ENCODE measurements at places on chromosomes 16 and 17. TPM values are rescaled to one million over a fixed set of nuclear protein-coding genes. Genes with fewer than 3 reads are reported as not detected.

The GPR142 gene
- not detected for total RNA-seq

The SMIM36 gene
- total RNA-seq: not detected

The SPSB3 gene
- total RNA-seq: 39.0 TPM

The C16orf54 gene
- total RNA-seq: not detected

The CCL1 gene
- total RNA-seq: not detected

The MPV17L gene
- total RNA-seq: 0.22 TPM

The PSMC3IP gene
- 20.8 TPM for total RNA-seq

The GALR2 gene
- not detected for total RNA-seq

The SEZ6L2 gene
- 2.4 TPM for total RNA-seq

The TAC4 gene
- not detected for total RNA-seq

The TBC1D3C gene
- total RNA-seq: not detected

The CDH11 gene
- 14.9 TPM for total RNA-seq

The ADAM11 gene
- 0.51 TPM for total RNA-seq

The MON1B gene
- total RNA-seq: 50.1 TPM

The SRCIN1 gene
- total RNA-seq: 0.35 TPM

The CSH2 gene
- not detected for total RNA-seq

The PRKAR1A gene
- total RNA-seq: 257 TPM

The TM4SF5 gene
- not detected for total RNA-seq

The MMP28 gene
- total RNA-seq: 3.6 TPM

The CAMKK1 gene
- 5.7 TPM for total RNA-seq

The MAP2K4 gene
- 21.0 TPM for total RNA-seq

The EME2 gene
- total RNA-seq: 15.2 TPM

The TXNDC11 gene
- 37.1 TPM for total RNA-seq

The DNAH3 gene
- total RNA-seq: not detected

The GFAP gene
- not detected for total RNA-seq

The RNF157 gene
- 0.48 TPM for total RNA-seq

The CTRB2 gene
- not detected for total RNA-seq

The KCNJ16 gene
- not detected for total RNA-seq

The AOC3 gene
- total RNA-seq: 0.27 TPM

The TPPP3 gene
- 1.3 TPM for total RNA-seq

The CCDC200 gene
- total RNA-seq: not detected

The FOXN1 gene
- not detected for total RNA-seq

The CCT6B gene
- total RNA-seq: 0.78 TPM

The MYH1 gene
- total RNA-seq: not detected

The SPNS2 gene
- 77.3 TPM for total RNA-seq

The CCL5 gene
- not detected for total RNA-seq

The SOX15 gene
- 0.46 TPM for total RNA-seq

The GAS7 gene
- not detected for total RNA-seq

The ITGAL gene
- not detected for total RNA-seq

The CD300LG gene
- total RNA-seq: not detected

The HOXB8 gene
- total RNA-seq: 1.7 TPM

The C1QTNF1 gene
- 4.0 TPM for total RNA-seq

The FBXL16 gene
- 0.22 TPM for total RNA-seq

The PPP1R27 gene
- not detected for total RNA-seq

The TSPAN10 gene
- total RNA-seq: 0.91 TPM

The HAP1 gene
- 0.23 TPM for total RNA-seq

The TBX21 gene
- total RNA-seq: not detected

The SLC25A11 gene
- 58.2 TPM for total RNA-seq

The USH1G gene
- not detected for total RNA-seq

The SGCA gene
- not detected for total RNA-seq

The WNT3 gene
- total RNA-seq: 2.0 TPM

The HNF1B gene
- total RNA-seq: not detected
